Endodermal cell (in vitro differentiated cells): ENCODE measurements at places on chromosomes 7 and 10. TPM values are rescaled to one million over a fixed set of nuclear protein-coding genes. Genes with fewer than 3 reads are reported as not detected.

DNA sequence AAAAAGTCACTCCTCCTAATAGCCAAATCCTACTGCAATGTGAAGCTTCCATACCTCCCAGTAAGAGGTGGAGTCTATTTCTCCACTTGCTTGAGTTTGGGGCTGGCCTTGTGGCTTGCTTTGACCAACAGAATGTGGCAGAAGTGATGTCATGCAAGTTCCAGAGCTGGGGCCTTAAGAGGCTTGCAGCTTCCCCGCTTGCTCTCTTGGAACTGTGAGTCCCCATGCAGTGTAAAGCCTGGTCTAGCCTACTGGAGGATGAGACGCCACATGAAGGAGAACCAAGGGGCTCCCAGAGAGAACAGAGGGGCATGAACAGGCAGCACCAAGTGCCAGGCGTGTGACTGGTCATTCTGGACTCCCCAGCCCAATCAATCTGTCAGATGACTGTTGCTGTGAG lies 58.6 kb upstream of the OPALIN start:
- no peaks in the 10 kb centered on the region for H3K27me3 ChIP-seq
- H3K27ac ChIP-seq, result no peak overlapping the region
- no peaks in the 10 kb centered on the region for H3K36me3 ChIP-seq
- DNase-seq, result peak; percentile 79

DNA sequence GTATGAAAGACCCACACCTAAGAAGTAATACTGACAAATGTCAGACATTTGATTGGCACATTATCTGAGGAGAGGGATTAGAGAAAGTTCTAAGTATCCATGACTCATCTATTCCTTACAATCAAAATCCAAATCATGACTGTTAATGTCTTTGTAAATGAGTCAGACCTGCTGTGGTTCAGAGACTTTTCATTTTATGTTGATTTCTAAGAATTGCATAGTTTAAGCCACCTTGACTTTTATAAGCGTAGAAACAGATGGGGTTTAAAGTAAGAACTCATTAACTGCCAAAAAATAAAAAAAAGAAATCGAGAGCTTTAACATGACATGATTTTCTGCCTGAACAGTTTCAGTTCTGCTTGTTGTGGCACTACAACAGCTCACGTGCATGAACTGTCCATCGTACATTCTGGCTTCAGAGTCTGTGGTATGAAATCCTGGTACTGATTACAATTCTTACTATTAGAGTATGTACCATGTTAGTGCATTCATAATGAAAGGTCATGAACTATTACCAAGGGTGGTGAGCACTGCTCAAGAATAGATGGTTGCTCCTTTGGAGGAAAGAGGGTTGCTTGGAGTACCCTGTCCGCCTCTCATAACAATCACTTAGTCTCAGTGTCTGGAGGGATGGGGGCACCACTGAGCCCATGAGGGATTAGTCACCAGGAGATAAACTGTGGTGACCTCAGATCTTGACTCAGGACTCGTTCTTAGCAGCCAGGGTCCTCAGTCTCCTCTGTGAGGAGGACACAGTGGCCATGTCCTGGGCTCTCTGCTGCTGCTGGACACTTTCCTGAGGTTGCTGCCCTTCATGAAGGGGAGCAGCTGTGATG lies 42.2 kb downstream of the ACSM6 start:
- H3K27ac ChIP-seq, result no peak overlapping the region
- H3K36me3 ChIP-seq, result peaks cover 82% of the 10 kb centered on the region
- H3K4me3 ChIP-seq, result no peak overlapping the region
- H3K27me3 ChIP-seq, result no peaks in the 10 kb centered on the region

- peak; percentile 81 for DNase-seq
- no peaks in the 10 kb centered on the region for H3K36me3 ChIP-seq
- H3K27ac ChIP-seq, result no peak overlapping the region
Measured at GRCh38 chr10:97532935-97533671, 34.4 kb downstream of the UBTD1 start.

FAM200A gene
- total RNA-seq, result 6.5 to 10.6 TPM (median 7.7 TPM) in 3 replicates

ATRNL1 gene
- 8.5 and 9.0 TPM in 2 replicates for total RNA-seq

CALHM1 gene
- not detected in 3 replicates for total RNA-seq

GRCh38 chr10:75565286-75566251 lies 134.1 kb downstream of the LRMDA start:
- DNase-seq, result no peak
- H3K4me3 ChIP-seq, result peak overlapping the region; percentile 1
- no peaks in the 10 kb centered on the region for H3K4me1 ChIP-seq
- no peak overlapping the region for H3K27ac ChIP-seq
- no peaks in the 10 kb centered on the region for H3K36me3 ChIP-seq
- no peaks in the 10 kb centered on the region for H3K27me3 ChIP-seq

DNA sequence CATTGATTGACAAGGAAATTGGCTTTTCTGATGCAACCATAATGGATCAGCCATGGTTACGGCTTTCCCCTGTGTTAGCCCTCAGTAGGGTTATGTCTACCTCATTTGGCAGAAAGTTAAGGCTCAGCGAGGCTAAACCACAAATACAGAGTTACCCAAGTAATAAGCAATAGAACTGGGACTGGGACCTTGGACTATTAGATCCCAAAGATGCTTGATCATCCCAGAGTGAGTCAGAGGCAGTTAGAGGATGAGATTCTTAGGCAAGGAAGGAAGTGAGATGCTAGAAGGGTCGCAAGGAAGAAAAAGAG lies 401.4 kb downstream of the TNS3 start:
- peaks cover 5% of the 10 kb centered on the region for H3K27me3 ChIP-seq
- H3K36me3 ChIP-seq, result no peaks in the 10 kb centered on the region
- H3K4me1 ChIP-seq, result no peaks in the 10 kb centered on the region
- DNase-seq, result no peak
- H3K4me3 ChIP-seq, result no peak overlapping the region

DNA sequence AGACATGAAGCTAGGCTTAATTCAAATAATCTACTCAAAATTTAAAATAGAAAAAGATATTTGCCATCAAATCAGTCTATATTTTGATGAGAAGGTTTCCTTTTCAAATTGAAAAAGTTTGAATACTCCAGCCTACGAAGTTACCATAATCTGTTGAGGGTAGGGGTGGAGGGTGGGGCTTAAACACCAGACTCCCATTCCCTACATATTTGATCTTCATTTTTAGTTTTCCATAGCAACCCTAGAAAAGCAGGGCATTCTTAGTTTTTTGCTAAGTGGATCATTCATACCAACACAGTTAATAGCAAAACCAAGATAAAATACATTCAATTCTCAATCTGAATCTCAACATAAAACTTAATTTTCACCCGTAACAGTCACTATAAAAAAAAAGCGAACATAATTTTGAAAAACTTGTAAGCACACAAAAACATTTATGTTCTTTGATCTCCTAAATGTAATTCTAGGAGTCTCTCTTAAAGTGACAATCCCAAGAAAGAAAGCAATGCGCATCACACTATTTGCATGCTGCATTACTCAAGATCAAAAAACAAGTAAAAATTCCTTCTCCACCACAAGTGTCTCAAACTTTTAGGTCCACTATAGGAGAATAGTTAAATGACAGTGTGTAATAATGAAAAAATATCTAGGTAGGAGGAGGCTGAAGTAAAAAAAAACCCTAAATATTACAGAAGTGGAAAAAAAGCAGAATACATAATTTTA lies 30.8 kb downstream of the TMEM209 start:
- H3K36me3 ChIP-seq, result peaks cover 67% of the 10 kb centered on the region
- H3K27ac ChIP-seq, result no peak overlapping the region
- no peak overlapping the region for H3K4me3 ChIP-seq
- H3K27me3 ChIP-seq, result no peaks in the 10 kb centered on the region
- DNase-seq, result no peak

ALOX5 gene
- total RNA-seq, result 0.31 to 1.0 TPM (median 0.33 TPM) in 3 replicates

TAS2R3 gene
- 1.8 to 3.2 TPM (median 2.6 TPM) in 3 replicates for total RNA-seq

CEP41 gene
- 6.2 to 13.0 TPM (median 12.9 TPM) in 3 replicates for total RNA-seq

CRHR2 gene
- not detected in 2 replicates for total RNA-seq

SEPHS1 gene
- 84.9 to 128 TPM (median 127 TPM) in 3 replicates for total RNA-seq

GRCh38 chr10:132850246-132850645 lies 64.3 kb upstream of the NKX6-2 start:
- H3K36me3 ChIP-seq, result no peaks in the 10 kb centered on the region
- no peak overlapping the region for H3K4me3 ChIP-seq
- no peak overlapping the region for H3K27ac ChIP-seq
- no peaks in the 10 kb centered on the region for H3K27me3 ChIP-seq
- H3K4me1 ChIP-seq, result no peaks in the 10 kb centered on the region

GRCh38 chr10:12512332-12513002 lies 163.1 kb downstream of the CAMK1D start:
- H3K4me3 ChIP-seq, result no peak overlapping the region
- no peak overlapping the region for H3K27ac ChIP-seq
- H3K4me1 ChIP-seq, result no peaks in the 10 kb centered on the region
- H3K27me3 ChIP-seq, result no peaks in the 10 kb centered on the region

TUBB8 gene
- total RNA-seq, result 0.50 and 0.90 TPM in 2 replicates

TYSND1 gene
- 13.1 and 13.3 TPM in 2 replicates for total RNA-seq

ACHE gene
- 13.7 and 17.2 TPM in 2 replicates for total RNA-seq

DNA sequence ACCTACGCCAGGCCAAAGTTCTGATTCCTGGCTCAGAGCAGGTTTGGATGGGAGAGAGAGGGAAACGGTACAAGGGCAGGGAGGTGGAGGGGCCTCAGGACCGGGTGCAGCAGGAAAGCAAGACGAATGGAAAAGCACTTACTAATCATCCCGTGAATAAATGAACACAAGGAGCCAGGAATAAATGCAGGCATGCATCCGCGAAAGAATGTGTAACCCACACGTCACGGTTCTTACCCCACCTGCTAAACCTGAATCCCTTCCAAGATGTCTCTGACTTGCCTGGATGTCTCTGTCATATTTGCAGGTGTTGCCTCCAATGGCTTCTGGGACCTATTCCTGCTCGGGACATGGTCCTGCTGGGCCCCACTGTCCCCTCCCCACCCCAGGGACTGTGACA lies 335.2 kb upstream of the RNF32 start:
- no peaks in the 10 kb centered on the region for H3K4me1 ChIP-seq
- H3K36me3 ChIP-seq, result no peaks in the 10 kb centered on the region
- H3K27me3 ChIP-seq, result no peaks in the 10 kb centered on the region
- H3K4me3 ChIP-seq, result no peak overlapping the region
- no peak for DNase-seq
- H3K27ac ChIP-seq, result no peak overlapping the region

GRCh38 chr10:56585447-56586171 lies 224.6 kb upstream of the ZWINT start:
- no peaks in the 10 kb centered on the region for H3K36me3 ChIP-seq
- no peaks in the 10 kb centered on the region for H3K4me1 ChIP-seq
- no peak overlapping the region for H3K4me3 ChIP-seq
- DNase-seq, result no peak

- peak; percentile 82 for DNase-seq
- H3K4me3 ChIP-seq, result no peak overlapping the region
- H3K36me3 ChIP-seq, result no peaks in the 10 kb centered on the region
- H3K27ac ChIP-seq, result no peak overlapping the region
- H3K4me1 ChIP-seq, result no peaks in the 10 kb centered on the region
Measured at GRCh38 chr7:27269455-27269854, 26.9 kb downstream of the EVX1 start.

ZCCHC24 gene
- 4.4 to 10.7 TPM (median 10.4 TPM) in 3 replicates for total RNA-seq

GRCh38 chr10:10596256-10596655 lies 421.4 kb upstream of the CELF2 start:
- no peaks in the 10 kb centered on the region for H3K4me1 ChIP-seq
- no peak overlapping the region for H3K4me3 ChIP-seq
- H3K27ac ChIP-seq, result no peak overlapping the region
- DNase-seq, result no peak
- H3K27me3 ChIP-seq, result peaks cover 5% of the 10 kb centered on the region

PSMC2 gene
- total RNA-seq, result 73.6 to 116 TPM (median 109 TPM) in 3 replicates

DNA sequence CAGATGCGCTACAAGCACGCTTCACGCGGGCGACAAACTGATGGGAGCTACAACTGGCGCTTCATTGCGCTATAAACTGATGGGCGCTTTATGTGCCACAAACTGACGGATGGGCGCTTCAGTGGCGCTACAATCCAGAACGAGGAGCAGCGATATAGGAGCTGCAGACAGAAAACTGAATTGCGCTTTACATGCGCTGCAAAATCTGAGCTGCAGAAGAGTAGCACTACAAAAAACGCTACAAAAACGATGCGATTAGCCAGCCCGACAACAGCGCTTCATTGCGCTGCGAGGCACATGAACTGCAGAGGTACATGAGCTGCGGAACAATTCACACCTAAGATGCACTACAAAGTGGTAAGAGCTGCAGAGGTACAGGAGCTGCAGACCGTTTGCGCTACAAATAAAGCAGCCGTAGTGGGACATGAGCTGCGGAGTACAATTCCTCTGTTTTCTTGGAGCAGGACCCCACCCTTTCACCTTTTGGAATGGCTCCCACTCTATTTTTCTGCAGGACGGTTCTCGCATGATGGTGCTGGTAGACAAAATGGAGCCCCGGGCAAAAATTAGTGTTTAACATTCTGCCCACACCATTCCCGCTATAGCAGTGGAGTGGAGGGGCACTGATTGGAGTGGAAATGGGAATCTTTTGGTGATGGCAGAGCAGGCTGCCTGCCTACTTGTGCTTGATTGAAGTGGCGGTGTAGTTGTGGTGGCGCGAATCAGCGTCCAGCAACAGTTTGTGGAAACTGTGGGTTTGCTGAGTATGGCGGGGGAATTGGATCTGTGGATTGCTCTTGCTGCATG lies 1.2 kb upstream of the SGCE start:
- H3K27ac ChIP-seq, result peak overlapping the region; percentile 38
- H3K36me3 ChIP-seq, result no peaks in the 10 kb centered on the region
- no peaks in the 10 kb centered on the region for H3K4me1 ChIP-seq
- H3K27me3 ChIP-seq, result peaks cover 11% of the 10 kb centered on the region
- peak; percentile 63 for DNase-seq

- H3K27ac ChIP-seq, result no peak overlapping the region
- H3K36me3 ChIP-seq, result no peaks in the 10 kb centered on the region
- no peak for DNase-seq
- no peak overlapping the region for H3K4me3 ChIP-seq
- H3K4me1 ChIP-seq, result no peaks in the 10 kb centered on the region
Measured at GRCh38 chr10:118925404-118926071, 104.0 kb upstream of the NANOS1 start.

SCIN gene
- 0.11 and 0.15 TPM in 2 replicates for total RNA-seq

- no peaks in the 10 kb centered on the region for H3K27me3 ChIP-seq
- peak; percentile 35 for DNase-seq
- H3K4me1 ChIP-seq, result peaks cover 4% of the 10 kb centered on the region
- H3K4me3 ChIP-seq, result no peak overlapping the region
- H3K36me3 ChIP-seq, result no peaks in the 10 kb centered on the region
- H3K27ac ChIP-seq, result no peak overlapping the region
Measured at GRCh38 chr7:155865830-155866525, 53.7 kb upstream of the SHH start.

DNA sequence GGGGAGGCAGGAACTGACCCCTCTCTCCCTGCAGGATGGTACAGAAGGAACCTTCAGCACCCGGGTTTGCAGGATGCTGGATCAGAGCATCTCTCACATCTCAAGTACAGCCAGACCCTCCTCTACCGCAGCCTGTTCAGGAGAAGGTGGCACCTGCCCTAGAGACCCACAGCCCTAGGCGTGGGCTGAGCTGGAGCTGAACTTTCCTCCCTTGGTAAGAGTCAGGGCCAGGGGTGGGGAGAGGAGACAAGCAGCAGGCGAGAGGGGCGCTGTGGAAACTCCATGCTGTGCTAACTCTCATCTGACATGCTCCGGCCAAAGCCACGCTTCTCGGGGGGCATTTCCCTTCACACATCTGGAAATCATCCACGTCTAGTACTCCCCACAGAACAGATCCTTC lies 154.4 kb downstream of the DIP2C start:
- H3K36me3 ChIP-seq, result no peaks in the 10 kb centered on the region
- no peak overlapping the region for H3K4me3 ChIP-seq
- H3K4me1 ChIP-seq, result no peaks in the 10 kb centered on the region
- H3K27me3 ChIP-seq, result no peaks in the 10 kb centered on the region
- no peak overlapping the region for H3K27ac ChIP-seq

PRPS1L1 gene
- total RNA-seq, result not detected in 3 replicates

RTKN2 gene
- total RNA-seq, result 7.7 to 20.6 TPM (median 19.1 TPM) in 3 replicates

GRCh38 chr10:72445851-72446250 lies 91.1 kb upstream of the DNAJB12 start:
- peaks cover 6% of the 10 kb centered on the region for H3K36me3 ChIP-seq
- H3K27ac ChIP-seq, result no peak overlapping the region
- H3K27me3 ChIP-seq, result no peaks in the 10 kb centered on the region
- no peak for DNase-seq
